GM10248 (cell line): ENCODE measurements at places on chromosomes 2 and 18.

DNA sequence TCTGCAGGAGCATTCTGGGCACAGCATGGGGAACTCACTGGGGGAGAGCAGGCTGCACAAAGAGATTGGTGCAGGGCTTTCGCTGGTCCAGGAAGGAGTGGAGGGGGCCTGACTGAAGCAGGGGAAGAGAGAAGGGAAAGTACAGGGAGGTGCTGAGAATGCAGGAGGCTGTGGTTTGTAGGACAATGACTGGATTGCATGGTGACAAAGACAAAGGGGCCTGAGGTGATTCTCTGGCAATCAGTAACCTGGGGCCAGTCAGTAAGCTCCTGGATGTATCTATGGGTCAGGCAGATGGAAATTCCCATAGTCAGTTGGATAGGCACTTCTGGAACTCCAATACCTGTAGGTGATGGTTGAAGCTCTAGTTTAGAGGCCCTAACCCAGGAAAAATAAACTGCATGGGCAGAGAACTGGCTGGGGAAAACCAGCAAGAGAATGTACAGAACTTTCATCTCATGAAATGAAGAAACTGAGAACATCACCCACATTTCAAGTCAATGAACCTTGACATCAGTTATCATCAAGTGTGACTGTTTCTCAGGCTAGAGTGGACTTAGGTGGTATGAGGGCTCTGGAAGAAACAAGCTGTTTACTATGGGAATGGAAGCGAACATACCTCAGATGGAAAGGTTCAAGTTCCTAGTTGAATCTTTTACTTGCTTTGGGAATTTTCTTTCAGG is 193.2 kb downstream of the TPGS2 start:
- peak; percentile 33 for DNase-seq

DNA sequence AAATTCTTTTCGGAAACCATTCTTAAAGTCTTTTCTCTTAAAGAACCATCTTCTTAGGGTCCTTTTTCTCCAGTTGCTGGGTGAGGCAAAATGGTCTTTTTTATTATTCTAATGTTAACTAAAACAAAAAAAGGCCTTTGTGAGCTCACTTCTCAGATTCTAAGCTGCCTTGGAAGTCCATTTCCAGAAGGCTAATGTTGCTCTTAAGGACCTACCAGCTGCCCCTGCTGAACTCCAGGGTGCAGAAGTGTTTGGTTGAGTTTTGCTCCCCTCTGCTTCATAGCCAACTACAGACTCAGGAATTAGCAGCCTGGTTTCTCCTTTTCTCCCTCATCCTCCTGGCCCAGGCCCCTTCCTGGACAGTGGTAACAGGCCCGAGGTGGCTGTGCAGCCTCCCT is 23.4 kb downstream of the APCDD1 start:
- no peak for DNase-seq

DNA sequence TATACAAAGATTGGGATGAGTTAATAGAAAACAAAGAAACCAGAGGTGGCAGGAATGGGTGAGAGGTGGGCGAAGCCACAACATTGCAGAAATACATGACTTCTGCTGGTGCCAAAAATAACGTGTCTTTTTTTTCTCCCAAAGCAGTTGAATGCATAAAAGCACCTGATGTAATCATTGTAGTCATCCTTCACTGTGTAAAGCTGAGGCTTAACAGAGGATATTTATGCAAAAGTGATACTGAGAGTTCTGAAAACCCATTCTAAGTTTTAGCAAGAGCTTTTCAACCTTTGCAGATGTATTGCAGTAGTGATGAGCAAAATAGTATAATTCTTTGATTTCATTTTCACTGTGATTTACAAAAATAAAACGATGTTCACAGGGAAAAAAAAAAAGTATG is 173.0 kb downstream of the PTGR3 start:
- DNase-seq = no peak

GRCh38 chr2:26530696-26531095 is 52.8 kb upstream of the OTOF start:
- no peak for DNase-seq

DNA sequence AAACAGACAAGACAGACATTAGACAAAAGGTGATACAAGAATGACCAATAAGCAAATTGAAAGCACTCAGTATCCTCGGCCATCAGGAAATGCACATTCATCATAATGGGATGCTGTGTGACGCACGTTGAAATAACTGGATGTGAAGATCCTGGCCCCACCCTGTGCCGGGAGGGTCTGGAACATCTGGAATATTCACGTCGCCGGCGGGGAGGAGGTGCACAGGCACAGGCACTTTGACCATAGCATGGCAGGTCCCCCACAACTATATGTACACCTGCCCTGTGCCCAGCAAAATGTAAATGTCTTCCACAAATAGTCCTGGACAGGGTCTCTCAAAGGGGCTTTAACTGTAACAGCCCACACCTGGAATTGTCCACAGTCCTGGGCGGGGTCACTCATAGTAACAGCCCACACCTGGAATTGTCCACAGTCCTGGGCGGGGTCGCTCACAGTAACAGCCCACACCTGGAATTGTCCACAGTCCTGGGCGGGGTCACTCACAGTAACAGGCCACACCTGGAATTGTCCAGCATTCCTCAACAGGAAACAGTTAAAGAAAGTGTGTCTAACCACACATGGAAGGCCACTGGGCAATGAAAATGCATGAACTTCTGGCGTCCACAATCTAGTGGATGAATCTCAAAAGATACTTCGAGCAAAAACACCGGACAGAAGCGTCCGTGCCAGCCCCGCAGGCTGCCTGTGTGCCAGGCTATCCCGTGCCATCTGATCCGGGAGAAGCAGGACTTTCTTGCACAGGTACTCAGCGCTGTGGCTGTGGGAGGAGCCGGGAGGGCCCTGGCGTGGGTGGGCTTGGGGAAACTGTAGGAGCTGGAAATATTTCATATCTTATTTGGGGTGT is 113.4 kb downstream of the RTP5 start:
- no peak for DNase-seq

DNA sequence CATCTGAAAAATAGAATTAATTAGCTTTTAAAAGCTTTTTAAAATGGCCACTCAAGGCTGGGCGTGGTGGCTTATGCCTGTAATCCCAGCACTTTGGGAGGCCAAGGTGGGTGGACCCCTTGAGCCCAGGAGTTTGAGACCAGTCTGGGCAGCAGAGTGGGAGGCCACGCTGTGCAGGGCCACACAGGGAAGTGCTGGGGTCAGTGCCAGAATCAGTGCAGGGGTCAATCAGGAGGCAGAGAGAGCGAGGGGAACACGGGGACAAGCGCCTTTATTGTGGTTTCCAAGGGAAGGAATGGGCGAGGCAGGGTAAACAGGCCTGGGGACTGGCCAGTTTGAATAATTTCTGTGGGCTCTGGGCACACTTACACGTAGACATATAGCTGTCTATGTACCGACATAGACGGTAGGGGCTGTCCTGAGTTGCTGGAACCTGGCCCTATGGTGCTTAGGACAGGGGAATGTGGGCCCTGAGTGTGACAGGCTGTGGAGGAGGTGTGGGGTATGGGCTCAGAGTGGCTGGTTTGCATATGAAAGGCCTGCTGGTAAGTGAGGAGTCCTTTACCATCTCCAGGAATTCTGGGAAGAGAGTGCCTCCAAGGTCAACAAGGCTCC is 42.9 kb downstream of the DYSF start:
- DNase-seq = no peak

GRCh38 chr2:205872716-205873115 is 190.4 kb downstream of the NRP2 start:
- DNase-seq = no peak

DNA sequence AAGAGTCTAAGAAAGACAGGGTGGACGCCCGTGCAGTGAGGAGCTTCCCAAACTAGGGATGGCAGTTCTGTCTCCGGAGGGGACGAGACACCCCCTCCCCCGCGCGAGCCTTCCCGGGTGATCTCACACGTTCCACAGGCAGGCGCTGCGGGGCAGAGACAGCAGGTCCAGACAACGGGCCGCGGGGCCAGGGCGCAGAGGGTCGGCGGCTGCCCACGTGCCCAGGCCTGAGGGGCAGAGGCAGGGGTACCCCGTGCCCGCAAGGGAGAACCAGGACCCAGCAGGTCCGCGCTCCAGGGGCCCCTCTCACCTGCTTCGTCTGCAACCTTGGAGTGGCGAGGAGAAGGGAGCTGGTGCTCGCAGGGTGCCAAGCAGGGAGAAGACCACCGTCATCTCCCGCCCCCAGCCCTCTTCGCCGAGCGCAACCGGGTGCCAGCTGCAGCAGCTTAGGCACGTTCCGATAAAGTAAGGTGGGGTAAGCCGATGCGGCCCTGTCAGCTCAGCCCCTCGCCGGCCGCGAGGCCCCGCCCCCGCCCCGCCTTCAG is at the start of gene GPR155:
Gene GPR155, minus strand, starts transcription at position 467 of the 545 bp plus-strand sequence. CDS start 5,073 bp downstream, outside the sequence.
- no peak for DNase-seq

DNA sequence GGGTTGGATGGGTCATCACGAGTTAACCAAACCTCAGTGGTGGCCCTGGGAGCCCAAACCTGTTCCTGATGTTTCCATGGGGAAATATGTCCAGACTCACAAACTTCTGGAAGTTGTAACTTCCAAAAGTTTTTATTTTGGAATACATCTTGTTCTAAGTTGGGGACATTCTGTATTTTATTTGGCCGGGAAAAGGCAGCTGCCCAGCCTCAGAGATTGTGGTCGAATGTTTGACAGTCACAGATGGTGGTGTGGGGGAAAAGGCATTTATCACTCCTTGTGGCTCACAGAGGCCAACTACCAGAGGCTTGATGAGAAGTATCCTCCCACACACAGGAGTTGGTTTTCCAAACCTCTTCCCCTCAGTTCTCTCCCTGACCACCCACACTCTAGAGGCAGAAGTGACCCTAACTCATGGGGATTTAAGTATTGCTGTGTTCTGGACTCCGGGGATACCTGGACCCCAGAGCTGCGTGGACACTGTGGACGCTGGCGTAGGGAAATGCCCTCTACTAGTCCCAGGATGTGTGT is 124.7 kb upstream of the PPP1CB start:
- no peak for DNase-seq

GRCh38 chr2:162277381-162277780 is 34.1 kb upstream of the FAP start:
- no peak for DNase-seq

DNA sequence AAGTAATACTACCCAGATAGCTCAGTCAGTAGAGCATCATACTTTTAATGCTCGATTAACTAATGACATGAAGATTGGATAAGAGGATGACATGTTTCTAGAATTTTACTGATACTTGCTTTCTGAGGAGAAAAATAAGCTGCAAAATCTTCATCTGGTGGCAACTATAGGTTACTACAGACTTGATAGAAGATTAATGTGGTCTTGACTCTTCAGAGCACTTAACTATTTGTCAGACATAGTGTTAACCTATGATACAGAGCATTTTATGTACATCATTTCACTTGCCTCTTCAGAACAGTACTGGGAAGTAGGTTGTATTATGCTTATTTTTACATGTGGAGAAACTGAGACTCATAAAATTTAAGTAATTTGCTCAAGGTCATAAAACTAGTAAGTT is 83.9 kb downstream of the UBR3 start:
- DNase-seq = no peak

GRCh38 chr2:62216113-62216512 is 20.2 kb downstream of the B3GNT2 start:
- no peak for DNase-seq

- no peak for DNase-seq
Observed at GRCh38 chr2:65199166-65199565, 28.5 kb upstream of the ACTR2 start.

DNA sequence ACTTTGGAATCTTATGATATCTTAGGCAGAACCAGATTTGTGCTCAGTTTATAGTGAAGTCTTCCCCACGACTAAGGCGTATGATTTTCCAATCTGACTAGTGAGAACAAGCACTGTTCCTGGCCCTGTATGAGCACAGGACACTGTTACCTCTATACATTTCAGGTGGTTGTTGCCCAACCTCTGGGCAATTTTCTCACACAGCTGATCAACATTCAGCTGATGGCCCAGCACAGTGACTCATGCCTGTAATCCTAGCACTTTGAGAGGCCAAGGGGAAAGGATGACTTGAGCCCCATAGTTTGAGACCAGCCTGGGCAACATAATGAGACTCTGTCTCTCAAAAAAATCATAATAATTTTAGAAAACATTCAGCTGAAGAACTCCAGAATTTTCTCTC is 119.5 kb downstream of the ASXL3 start:
- DNase-seq = no peak

- no peak for DNase-seq
Observed at GRCh38 chr18:61655630-61656029, 237.2 kb downstream of the RNF152 start.

GRCh38 chr2:71608441-71608840 is 155.1 kb downstream of the DYSF start:
- no peak for DNase-seq

- DNase-seq = no peak
Observed at GRCh38 chr2:54497763-54498680, 41.9 kb downstream of the SPTBN1 start.
